ENCODE measurements at places on chromosomes 3 and 15. TPM values are rescaled to one million over a fixed set of nuclear protein-coding genes. Genes with fewer than 3 reads are reported as not detected.

Gene MDFIC2
- polyA plus RNA-seq: not detected

Gene NEK10
- polyA plus RNA-seq: 1.7 TPM

GRCh38 chr3:61725851-61726333, 164.5 kb downstream of the PTPRG start:
- no peak for DNase-seq

GRCh38 chr15:73318463-73319351, 50.1 kb downstream of the HCN4 start:
- DNase-seq: peak; percentile 41

DNA sequence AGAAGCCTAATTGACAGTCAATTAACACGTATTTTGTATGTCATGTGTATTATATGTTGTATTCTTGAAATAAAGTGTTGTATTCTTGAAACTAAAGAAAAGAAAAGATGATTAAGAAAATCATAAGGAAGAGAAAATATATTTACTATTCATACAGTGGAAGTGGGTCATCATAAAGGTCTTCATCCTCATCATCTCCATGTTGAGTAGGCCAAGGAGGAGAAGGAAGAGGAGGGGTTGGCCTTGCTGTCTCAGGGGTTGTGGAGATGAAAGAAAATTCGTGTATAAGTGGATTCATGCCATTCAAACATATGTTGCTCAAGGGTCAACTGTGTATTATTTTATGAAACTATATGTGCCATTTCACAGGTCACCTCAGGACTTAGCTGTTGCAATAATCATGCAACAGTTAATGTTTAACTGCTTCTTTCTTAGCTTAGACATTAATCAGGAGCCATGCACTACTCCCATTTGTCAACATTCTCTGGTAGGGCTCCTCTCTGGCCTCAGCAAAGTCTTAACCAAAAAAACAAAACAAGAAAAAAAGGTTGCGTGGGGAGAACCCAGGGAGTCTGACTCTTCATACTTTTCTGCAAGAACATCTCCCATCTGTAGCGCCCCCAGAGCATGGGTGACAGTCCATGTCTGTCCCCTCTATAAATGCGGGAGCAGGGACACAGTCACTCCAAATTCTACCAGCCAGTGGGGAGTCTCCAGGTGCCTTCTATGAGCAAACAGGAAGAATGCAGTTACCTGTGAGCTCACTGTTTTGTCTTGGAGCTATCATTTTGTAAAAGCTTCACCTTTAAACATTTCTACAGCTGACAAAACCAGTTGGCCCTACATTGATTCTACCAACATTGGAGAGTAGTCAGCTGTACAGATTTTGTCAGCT, 19.9 kb upstream of the LRRC2 start:
- DNase-seq: no peak

DNA sequence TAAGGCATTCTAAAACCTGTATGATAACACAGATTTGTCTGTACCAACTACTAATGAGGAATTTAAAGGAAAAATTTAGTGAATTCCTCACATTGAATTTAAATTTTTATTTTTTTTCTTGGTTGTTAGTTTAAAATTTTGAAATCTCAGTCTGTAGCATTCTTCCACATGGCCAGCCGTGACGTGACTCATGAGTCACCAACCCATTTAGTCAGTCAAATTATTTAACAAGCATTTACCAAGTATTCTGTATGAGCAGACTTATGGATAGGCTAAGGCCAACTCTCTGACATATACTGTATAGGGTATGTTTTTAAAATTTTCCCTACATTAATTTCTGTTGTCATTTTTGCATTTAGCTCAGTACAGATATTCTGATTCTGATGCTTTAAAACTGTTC, 112.9 kb downstream of the CNTN4 start:
- no peak for DNase-seq

- DNase-seq: no peak
These were observed 23.9 kb upstream of the XIRP1 start for GRCh38 chr3:39216176-39216790.

DNA sequence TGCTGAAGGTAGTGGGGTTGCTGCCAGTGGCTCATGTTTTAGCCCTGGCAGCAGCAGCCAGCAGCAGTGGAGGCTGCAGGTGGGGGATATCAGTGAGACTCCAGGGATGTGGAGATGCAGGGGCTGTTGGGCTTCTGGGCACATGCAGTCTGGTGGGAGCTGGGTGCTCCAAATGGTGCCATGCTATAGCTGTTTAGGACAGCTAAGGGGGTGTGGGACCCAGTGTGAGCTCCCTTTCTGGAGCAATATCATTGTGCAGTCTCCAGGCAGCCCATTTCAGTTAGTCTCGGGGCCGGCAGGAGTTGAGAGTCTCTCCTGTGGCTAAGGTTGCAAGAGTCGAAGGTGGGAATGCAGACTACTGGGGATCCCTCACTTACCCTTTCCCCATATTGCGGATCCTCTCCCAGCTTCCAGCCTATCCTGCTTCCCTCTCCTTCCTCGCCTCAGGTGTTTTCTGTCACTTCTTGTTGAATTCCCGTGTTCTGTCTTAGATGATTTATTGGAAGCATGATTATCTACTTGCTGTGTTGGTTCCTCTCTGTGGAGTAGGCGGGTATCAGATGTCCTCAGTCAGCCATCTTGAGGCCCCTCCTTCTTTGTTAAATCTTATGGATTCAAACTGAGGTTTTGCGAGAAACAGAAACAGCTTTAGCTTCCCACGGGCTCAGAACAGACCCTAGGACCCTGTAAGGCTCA, 112.0 kb downstream of the FAM43A start:
- DNase-seq: peak; percentile 40

GRCh38 chr15:25465835-25466234, 27.0 kb upstream of the UBE3A start:
- no peak for DNase-seq

DNA sequence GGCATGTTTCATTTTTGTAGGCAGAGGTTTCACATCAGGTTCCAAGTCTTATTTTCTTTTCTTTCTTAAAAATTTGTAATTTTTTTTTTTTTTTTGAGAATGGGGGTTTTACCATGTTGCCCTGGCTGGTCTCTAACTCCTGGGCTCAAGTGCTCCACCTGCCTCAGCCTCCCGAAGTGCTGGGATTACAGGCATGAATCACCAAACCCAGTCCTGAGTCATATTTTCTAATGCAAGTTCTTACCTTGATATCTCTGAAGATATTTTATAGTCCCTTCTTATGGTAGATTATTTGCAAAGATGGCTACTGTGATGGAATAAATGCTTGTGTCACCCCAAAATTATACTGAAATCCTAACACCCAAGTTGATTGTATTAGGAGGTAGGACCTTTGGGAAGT, 63.8 kb downstream of the SLC9A9 start:
- DNase-seq: no peak

DNA sequence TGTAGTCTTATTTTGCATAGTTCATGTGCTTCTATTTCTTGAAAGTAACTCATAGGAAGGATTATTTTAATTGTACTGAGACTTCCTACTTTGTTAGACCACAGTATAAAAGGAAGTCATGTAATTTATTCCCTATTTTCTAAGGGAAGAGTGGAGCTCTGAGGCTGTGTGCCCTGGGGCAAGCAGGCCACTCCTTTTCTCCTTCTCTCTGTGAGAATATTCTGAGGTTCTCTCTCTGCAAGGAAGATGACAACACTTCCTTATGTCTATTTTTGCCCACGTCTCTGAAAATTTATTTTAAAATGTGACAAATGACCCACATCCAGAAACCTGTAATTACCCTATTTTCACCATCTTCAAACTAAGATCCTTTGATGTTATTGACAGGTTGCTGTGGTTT, 11.0 kb downstream of the KCTD6 start:
- DNase-seq: no peak

GRCh38 chr3:20185331-20185678, 701 bp downstream of the SGO1 start:
- DNase-seq: peak; percentile 12

- no peak for DNase-seq
These were observed 446.1 kb upstream of the RARB start for GRCh38 chr3:24981924-24982323.

Gene POLR2M
- 85.5 TPM for polyA plus RNA-seq

Gene GHSR
- not detected for polyA plus RNA-seq

DNA sequence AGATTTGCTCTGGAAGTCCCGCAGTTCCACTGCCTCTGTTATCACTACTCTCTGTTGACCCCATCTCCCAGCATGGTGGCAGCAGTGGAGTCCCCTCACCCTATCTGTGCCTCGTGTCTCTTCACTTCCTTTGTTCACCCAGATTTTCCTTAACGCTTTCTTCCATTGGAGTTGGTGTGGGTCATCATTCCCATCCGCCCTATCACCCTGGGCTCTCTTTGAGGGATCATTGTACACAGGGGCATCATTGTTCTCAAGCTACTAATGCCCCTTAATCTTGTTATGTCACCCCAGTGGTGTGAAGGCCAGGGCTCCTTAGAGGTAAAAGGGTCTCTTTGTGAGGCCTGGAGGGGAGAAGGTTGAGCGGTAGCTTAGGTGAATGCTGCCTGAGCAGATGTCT, 329.5 kb upstream of the CTDSPL start:
- DNase-seq: no peak

DNA sequence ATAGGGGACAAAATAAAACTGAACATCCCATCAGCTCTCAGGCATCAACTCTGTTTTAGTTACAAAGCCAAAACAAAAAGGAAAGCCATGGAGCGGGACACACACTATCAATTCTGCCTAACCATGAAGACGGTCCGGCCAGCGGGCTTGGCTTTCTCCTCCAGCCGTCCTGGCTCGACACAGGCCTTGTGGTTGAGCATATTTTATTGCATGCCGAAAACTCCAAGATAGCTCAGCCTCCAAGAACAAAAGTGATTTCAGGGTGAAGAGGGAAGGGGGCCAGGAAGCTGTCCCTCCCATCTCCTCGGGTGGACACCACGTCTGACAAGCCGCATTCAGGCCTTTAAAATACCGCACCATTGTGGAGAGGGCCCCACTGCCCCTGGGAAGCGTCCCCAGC, 31.2 kb downstream of the WNT5A start:
- no peak for DNase-seq

DNA sequence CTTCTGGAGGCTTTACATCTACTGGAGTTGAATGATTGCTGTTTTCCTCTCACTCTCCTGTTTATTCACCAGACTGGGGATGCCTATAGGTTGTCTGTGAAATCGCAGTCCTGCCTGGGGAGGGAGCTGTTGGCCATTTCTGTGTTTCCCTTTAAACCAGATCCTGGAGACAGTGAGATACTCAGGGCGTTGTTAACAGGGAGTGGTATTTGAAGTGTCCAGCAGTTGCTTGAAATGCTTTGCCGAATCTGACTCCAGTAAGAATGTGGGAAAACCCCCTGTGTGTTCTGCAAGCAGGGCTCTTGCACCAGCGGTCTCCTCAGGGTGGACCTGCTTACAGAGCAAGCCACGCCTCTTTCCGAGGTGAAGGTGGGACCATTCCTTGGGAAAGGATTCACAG, 4.3 kb upstream of the LRRK1 start:
- DNase-seq: no peak

Gene ESYT3
- 2.5 TPM for polyA plus RNA-seq

DNA sequence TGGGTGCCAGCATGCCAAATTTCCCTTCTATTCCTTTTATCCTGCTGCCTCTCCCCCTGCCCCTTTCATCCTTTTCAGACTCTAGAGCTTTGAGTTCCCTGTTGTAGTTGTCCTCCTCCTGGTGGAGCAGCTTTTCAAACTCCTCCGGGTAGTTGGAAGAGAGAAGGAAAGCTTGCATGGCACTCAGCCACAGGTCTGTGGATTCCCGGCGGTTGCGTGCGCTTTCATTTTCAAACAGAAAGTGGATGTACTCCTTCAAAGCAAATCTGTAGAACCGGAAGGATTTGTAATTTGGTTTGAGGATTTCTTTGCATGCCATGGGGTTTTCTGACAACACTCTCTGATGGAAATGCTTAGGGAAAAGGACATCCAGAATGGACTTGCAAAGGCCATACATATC, 68.1 kb upstream of the DCLK3 start:
- DNase-seq: no peak

DNA sequence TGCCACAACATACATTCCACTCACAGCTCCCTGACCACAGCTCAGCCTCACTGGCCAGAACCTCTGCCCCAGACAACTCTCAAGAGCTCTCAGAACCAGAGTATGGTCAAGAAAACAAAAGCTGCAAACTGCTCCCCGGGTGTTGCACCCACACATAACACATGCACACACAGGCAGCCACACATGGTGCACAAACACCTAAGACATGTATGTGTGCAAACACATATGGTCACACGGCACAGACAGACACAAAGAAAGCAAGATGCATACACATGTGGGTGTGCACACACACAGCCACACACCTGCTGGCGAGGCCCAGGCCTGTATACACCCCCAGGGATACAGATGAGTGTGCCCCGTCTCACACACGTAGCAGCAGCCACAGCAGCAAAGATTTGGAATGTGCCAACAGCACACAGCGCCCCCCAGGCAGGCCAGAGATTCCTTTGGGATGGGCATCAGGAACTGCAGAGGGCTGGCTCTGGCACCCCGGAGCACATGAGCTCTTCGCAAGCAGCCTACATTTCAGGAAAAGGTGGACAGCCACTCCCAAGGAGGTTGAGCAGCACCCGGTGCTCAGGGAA, 6.6 kb downstream of the KLF15 start:
- DNase-seq: no peak

- DNase-seq: no peak
These were observed 256.5 kb upstream of the NECTIN3 start for GRCh38 chr3:110815008-110815583.

Gene GOLGA8Q
- 2.6 TPM for polyA plus RNA-seq

GRCh38 chr3:46378426-46378942, 7.7 kb downstream of the CCR5 start:
- DNase-seq: peak; percentile 59

- peak; percentile 19 for DNase-seq
These were observed 102.0 kb upstream of the MYRIP start for GRCh38 chr3:39707314-39707909.

Gene USP50
- 3.1 TPM for polyA plus RNA-seq

- no peak for DNase-seq
These were observed 222.3 kb downstream of the MEIS2 start for GRCh38 chr15:36877796-36878683.

GRCh38 chr15:47744973-47745372, 27.7 kb downstream of the SEMA6D start:
- DNase-seq: no peak

Gene STRC
- 1.8 TPM for polyA plus RNA-seq

- no peak for DNase-seq
These were observed 39.9 kb downstream of the CLSTN2 start for GRCh38 chr3:139974809-139975425.

Data from renal pelvis (tissue), 12 donors.